ENCODE measurements at places on chromosomes 6 and 20.

DNA sequence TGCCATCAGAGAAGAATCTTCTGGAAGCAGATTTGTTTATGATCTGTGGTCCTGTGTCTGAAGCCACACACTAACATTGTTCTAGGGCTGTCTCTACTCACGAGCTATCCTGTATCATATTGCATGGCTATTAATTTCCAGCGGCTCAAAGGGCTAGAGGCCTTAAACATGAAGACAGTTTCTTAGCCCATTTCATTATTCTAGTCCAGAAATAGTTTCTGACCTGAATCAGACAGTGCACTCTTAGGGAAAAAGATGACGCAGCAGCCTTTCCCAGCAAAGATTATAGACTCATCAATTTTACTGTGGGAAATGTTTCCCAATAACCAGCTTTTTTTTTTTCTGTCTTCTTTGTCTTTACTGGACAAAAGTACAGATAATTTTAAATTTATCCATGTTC, 105.3 kb upstream of the SUPT3H start:
- DNase-seq = no peak

- DNase-seq = no peak
Measured at GRCh38 chr20:3787324-3788014, 929 bp upstream of the CENPB start.

- peak; percentile 7 for DNase-seq
Measured at GRCh38 chr6:10256113-10256690, 158.7 kb downstream of the TFAP2A start.

- DNase-seq = no peak
Measured at GRCh38 chr20:13098720-13099355, 90.1 kb downstream of the SPTLC3 start.

- DNase-seq = no peak
Measured at GRCh38 chr6:166957805-166958076, 1.4 kb upstream of the RNASET2 start.

- DNase-seq = no peak
Measured at GRCh38 chr20:17568972-17569521, 828 bp upstream of the DSTN start.

All from bone marrow (tissue), 2 donors.